GM03348 (cell line): ENCODE measurements at places on chromosomes 12 and 14.

- no peak for DNase-seq
Observed at GRCh38 chr14:94571950-94572349, 9.3 kb upstream of the SERPINA5 start.

DNA sequence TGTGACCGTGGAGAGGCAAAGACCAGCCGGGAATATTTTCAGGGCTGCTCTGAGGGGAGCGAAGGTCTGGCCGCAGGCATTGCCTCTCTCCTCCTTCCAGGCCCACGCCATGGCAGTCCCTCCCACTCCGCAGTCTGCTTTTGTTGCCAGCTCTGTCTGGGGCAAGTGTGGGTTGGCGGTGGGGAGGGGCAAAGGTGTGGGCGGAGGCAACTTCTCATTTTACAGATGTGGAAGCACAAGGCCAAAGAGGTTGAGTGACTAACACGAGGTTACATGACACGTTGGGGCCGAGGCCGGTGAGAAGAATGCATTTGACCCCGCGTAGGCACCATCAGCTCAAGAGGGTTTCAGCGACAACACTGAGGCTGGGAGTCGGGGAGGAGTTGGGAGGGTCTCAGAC, 6.1 kb upstream of the FAIM2 start:
- no peak for DNase-seq

GRCh38 chr12:78210506-78210860, 379.8 kb downstream of the NAV3 start:
- DNase-seq = no peak

- DNase-seq = peak; percentile 39
Observed at GRCh38 chr14:74257941-74258763, 18.9 kb downstream of the VSX2 start.

- DNase-seq = no peak
Observed at GRCh38 chr12:3341594-3341993, 149.4 kb upstream of the PRMT8 start.

GRCh38 chr12:56413392-56413791, 35.8 kb downstream of the TIMELESS start:
- no peak for DNase-seq

GRCh38 chr14:99260116-99260515, 11.9 kb downstream of the BCL11B start:
- DNase-seq = no peak

DNA sequence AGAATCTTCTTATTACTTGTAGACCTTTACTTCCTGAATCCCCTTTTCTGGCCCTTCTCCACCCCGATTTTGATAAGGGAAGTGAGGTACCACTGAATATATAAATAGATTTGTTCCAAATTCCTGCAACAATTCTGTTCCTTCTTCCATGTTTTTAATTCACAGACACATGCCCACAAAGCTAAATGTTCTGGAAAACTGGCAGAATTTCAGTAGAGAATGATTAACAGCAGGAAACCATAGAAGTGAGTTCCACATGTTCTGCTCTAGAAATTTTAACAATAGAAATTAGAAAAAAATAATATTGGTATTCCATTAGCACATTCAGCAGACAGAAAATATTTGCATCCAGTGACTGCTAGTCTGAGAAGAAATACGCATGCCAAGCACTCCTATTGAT, 139.6 kb downstream of the SLC2A13 start:
- DNase-seq = no peak

- DNase-seq = no peak
Observed at GRCh38 chr12:47743311-47743860, 15.3 kb downstream of the RAPGEF3 start.

GRCh38 chr12:122799641-122800243, 25.4 kb downstream of the CCDC62 start:
- DNase-seq = no peak

DNA sequence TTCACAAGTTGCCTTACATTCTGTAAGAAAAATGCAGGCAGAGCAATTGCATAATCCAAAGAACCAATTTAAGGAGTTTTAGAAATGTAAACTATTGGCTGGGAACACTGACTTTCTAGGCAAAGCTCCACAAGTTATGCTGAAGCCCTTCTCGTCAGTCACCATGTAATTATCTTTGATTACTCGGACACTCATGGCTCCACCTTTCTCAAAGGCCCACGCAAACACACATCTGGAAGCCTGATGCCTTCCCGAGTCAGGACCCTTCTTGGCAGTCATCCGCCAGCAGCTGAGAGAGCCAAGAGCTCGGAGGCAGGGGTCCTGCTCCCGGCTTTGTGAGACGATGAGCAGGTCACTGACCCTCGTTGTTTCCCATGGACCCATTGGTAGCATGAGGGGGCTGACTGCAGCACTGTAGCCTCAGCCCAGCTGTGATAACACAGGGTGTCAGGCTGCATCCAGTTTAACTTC, 202.2 kb downstream of the TMEM132D start:
- DNase-seq = no peak

DNA sequence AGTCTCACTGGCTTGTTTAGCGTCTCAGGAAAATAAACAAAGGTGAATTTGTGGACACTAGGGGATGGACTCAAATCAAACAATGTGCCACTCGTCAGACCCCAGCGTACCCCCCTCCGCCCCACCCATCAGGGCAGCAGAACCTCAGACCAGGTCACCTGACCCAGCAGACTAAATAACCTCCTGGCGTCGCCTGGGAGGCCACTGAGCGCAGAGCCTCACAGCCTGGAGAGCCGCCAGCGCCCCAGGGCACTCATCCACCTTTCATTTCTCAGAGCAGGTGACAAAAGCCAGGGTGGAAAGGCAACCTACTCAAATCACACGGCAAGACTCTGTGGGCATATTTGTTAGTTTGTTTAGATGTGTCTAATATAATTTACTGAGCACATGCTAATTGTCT, 100.9 kb downstream of the DICER1 start:
- no peak for DNase-seq

GRCh38 chr12:26036877-26037276, 78.4 kb downstream of the RASSF8 start:
- no peak for DNase-seq

- no peak for DNase-seq
Observed at GRCh38 chr14:83940253-83940652, 1589.7 kb upstream of the FLRT2 start.

GRCh38 chr12:116141833-116142162, 135.7 kb downstream of the MED13L start:
- DNase-seq = no peak

GRCh38 chr12:97167598-97167997, 260.5 kb downstream of the NEDD1 start:
- no peak for DNase-seq

DNA sequence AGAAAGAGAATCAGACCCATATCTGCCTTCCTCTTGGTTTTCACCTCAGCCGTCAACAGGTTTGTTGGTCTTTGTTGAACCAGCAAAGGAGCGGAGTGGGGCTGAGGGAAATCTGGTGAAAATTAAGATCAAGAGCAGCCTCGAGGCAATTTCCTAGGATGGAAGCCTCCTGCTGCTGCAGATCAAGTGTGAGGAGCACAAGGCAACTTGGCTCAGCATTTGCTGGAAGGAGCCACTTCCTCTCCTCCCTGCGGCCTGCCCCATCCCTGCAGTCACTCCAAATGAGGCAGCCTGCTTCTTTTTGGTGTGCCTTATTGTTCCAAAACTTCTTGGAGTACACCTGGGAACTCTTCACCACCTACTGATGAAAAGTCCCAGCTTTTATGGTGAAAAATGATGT, 4.9 kb downstream of the TC2N start:
- DNase-seq = no peak

DNA sequence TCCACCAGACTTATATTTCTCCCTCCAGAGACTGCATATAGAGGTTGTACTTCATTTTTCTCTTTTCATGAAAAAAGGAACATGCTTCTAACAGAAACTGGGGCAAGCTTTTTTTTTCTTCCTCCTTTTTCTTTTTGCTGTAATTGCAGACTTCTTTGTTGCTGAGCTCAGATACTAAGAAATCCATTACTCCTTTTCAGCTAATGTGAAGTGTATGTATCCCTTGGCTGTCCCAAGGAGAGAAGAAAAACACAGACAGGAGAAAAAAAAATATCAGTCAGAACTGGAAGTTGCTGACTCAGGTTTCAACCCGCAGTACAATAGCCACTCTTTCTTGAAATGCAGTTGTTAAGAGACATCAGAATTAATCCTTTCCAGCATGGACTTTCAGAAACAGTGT, 1248.4 kb downstream of the LRFN5 start:
- DNase-seq = no peak

GRCh38 chr12:33671676-33672075, 232.1 kb upstream of the SYT10 start:
- no peak for DNase-seq

DNA sequence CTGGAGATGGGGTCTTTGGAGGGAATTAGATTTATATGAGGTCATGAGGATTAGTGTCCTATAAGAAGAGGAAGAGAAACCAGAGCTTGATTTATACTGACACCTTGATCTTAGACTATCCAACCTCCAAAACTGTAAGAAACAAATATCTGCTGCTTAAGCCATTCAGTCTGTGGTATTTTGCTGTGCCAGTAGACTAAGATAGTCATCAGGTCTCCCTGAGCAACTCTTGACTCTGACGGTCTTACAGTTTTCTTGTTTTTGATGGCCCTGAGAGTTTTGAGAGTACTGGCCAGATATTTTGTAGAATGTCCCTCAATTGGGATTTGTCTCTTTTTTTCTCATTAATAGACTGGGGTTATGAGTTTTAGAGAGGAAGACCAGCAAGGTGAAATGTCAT, 51.7 kb downstream of the TSHR start:
- no peak for DNase-seq

DNA sequence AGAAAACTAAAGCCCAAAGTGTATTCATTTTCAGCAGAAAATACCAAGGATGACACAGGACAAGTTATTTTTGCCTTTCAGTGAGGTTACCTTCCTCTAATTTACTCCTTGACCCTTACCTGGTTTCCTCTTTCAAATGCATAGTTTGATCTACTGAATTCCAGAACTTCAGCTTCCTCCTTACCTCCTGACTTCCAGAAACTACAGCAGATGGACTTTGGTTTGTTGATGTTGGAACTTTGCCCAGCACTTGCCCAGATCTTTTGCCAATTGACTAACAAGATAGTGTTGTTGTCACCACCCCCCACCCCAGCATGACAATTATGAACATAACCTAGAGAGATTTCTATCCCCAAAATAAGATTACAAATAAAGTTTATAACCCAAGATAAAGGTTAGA, 63.2 kb downstream of the NAV3 start:
- DNase-seq = no peak

DNA sequence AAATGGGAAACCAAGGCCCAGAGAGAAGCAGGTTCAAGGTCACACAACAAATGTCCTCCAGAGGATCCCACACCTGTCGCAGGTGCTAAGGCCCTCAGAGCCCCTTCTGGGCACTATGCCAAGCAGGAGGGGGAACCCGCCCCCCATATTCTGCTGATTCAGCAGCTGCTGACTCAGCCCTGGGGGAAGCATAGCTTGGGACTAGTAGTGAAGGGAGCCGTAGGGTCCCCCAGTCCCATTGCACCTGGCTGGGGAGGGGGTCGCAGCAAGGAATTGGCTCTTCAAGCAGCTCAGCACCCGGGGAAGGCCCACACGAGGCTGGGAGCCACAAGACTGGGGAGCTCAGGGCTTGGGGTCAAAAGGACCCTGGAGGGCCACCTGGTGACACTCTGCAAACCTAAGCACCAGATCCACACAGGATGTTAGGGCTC, 1.0 kb downstream of the RASAL1 start:
- DNase-seq = no peak

DNA sequence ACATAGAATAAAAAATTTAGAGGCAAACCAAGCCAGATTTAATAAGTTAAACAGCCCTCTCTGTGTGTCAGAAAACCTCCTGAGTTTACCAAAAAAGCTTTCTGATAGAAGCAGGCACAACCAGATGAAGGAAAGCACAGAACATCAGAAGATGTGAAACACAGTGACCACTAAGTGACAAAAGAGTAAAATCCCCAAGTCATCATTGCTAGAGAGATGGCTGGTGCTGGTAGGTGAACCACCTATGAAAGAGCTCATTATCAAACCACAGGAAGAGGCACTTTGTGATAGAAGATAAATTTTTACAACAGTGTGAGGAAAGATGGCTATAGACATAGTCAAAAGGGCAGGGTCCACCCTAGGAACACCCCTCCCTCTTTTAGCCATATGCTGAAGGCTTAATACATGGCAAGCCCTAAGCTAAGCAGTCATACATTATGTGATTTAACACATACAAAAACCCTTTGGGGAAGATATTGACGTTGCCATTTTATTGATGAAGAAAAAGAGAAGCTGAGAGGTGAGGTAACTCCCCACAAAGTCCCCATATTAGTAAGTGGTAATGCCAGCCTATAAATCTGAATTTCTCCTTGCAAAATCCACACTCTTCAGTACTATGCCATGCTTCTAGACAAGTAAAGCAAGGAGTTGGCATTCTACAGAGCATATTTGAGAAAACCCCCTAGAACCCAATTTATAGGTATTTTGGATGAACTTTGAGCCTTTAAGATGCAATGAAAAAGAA, 449.9 kb downstream of the LRIG3 start:
- no peak for DNase-seq

GRCh38 chr14:34592623-34593022, 37.3 kb downstream of the SNX6 start:
- no peak for DNase-seq

GRCh38 chr14:31945701-31946100, 131.4 kb upstream of the ARHGAP5 start:
- DNase-seq = no peak

- DNase-seq = no peak
Observed at GRCh38 chr12:27553941-27554340, 29.9 kb downstream of the PPFIBP1 start.

- DNase-seq = peak; percentile 12
Observed at GRCh38 chr14:36096090-36096489, 80.4 kb downstream of the PTCSC3 start.

DNA sequence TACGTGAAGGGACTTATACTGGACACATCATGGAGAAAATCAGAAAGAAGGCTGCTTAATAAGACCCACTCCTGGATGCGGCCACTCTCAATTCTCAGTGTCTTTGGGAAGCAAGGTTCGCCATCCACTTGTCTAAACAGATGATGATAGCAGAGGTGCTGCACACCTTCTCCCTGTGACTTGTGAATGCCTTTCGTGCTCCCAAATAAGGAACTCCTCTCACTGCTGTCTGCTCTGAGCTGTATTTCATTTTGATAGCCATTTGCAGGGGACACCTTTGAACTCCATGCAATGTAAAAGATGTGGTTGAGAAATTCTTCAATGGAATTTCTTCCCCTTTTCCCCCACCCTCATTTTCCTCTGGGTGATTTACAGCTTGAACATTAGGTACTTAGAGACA, 11.6 kb downstream of the RMST start:
- no peak for DNase-seq

DNA sequence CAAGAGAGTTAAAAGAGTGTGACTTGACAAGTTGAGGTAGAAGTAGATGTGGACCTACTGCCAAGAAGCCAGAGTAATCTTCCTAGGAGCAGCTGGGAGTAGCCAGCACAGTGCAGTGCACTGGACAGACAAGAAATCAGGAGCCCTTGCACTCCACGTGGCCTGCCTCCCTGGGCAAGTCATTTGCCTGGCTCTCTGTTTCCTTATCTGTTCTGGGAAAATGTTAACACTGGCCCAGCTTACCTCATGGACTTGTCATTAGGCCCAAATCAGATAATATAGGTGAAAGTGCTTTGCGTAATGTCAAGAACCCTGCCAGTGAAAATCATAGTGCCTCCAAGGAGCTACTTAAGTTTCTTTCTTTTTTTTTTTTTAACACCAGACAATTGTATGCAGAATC, 19.2 kb downstream of the SLC7A8 start:
- no peak for DNase-seq

- peak; percentile 77 for DNase-seq
Observed at GRCh38 chr14:91202234-91202974, 42.1 kb downstream of the GPR68 start.

- no peak for DNase-seq
Observed at GRCh38 chr12:114894076-114894475, 210.1 kb upstream of the TBX3 start.

GRCh38 chr12:5035618-5036017, 8.1 kb upstream of the KCNA5 start:
- DNase-seq = no peak
